ENCODE measurements at places on chromosomes 6 and 20.

- DNase-seq = no peak
Measured at GRCh38 chr6:33802186-33802958, 1.4 kb downstream of the MLN start.

GRCh38 chr20:59393142-59393541, 92.7 kb downstream of the EDN3 start:
- no peak for DNase-seq

DNA sequence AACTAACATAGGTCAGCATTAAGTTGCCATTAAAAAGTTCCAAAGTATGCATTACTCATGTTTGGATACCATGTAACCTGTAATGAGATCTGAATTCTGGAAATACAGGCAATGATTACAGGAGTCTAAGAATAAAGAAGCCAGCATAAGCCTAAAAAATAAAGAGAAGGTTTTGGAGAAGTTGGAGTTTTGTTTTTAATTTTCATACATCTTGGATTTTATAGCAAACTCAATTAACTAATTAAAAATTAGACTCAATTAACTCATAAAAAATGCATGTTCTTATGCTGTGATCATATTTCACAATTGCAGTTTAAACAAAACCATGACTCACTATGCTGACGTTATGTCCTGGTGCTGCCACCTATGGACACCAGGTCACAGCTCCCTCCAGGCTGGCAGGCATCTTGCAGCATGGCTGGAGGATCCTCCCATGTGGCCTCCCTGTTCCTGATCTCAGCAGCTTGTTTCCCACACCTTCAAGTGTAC, 648.8 kb upstream of the AGPAT4 start:
- peak; percentile 27 for DNase-seq

- no peak for DNase-seq
Measured at GRCh38 chr6:152223636-152224035, 413.5 kb downstream of the SYNE1 start.

GRCh38 chr6:157203312-157203744, 120.0 kb downstream of the TMEM242 start:
- DNase-seq = no peak

- DNase-seq = no peak
Measured at GRCh38 chr6:167401525-167402194, 76.8 kb downstream of the TTLL2 start.

DNA sequence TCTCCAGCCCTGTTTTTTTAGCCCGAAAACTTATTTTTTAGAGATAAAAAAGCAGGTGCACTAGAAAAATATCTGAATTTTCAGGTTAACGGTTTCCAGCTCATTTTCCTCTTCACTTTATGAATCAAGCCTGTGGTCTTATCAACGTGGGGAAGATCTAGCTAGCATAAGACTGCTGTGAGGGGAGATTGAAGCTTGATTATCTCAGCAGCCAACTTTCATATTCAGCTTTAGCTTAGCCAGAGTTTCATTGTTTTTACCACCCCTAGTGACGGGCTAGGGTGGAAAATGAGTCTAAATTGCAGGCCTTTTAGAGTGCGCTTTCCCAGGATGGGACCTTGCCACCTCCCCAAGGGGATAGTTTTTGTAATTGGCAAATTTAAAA, 11.9 kb upstream of the RBM38 start:
- no peak for DNase-seq

- DNase-seq = no peak
Measured at GRCh38 chr6:132919045-132919860, 104.9 kb downstream of the RPS12 start.
